HEK293T (cell line): ENCODE measurements at places on chromosomes 4 and X.

- DNase-seq = peak; percentile 25
These were observed 47.2 kb upstream of the TMEM33 start for GRCh38 chr4:41887821-41888686.

DNA sequence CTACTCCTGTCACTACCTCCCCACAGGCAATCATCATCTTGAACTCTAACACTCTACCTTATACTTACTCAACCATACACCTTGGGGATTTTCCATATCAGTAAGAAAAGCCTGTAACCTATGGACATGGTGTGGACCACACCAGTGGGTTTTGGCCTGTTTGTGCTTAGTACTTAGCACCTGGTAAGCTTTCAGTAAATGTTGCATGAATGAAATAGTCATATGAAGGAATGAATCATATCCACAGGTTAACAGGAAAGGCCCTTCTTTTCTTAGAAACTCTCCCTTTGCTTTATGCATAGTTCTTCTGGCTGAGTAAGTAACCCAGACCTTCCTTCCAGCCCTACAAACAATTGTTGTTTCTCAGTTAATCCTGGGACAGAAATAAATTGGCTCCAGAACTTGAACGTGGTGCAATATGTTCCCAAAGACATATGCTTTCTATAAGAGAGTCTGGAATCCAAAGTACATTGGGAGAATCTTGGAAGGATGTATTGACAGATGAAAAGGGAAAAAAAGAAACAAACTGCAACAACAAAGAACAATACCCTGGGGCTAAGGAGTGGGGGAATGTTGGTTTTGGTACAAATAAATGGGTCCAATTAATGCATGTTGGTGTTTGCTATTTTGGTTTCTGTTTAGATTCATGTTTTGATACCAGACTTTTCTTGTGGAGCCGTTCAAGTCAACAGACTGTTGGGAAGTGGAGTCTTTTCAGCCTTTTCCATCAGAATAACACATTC, 27.8 kb downstream of the RASL11B start:
- DNase-seq = no peak

DNA sequence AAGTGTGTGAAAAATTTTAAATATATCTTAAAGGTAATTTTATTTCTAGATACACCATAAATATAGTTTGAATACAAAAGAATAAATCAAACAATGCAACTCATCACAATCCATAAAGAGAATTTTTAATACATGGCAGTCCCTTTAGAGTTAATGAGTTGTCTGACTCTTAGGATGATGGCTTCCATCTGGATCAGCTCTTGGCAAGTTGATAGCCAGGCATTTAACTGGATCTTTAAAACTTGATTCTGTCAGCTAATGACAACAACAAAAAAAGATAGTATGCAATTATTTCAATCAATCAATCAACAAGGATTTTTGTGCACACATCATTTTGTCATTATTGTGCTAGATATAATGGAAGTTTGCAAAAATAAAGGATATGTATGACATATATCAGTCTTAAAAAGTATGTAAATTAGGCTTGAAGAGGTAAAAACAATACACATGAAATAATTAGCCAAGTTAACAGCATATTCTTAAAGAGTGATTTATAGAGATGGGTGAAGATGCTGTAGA, 174.9 kb upstream of the PCDH18 start:
- DNase-seq = no peak

- no peak for DNase-seq
These were observed 624.0 kb upstream of the IGFBP7 start for GRCh38 chr4:57734104-57734670.

DNA sequence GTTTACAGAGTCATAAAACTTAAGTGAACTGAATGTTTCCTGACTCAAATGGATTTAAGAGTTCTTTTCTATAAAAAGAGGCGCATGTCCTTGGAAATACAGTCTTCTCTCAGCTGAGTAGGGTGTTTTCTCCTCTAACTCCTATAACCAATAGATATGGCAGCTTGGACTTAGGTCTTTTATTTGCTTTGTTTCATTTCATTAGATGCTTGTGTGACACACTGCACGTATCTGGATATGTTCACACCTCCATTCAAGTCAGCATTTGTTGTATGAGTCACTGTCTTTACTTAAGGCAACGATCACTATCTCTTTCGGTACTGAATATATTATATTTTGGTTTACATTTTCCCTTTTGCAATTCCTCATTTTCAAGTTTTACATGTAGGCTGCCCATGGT, 136.6 kb downstream of the ARSF start:
- no peak for DNase-seq

GRCh38 chrX:103565752-103566151, 19.6 kb upstream of the TCEAL4 start:
- DNase-seq = no peak
